Cortex of kidney (tissue), 1 donor: ENCODE measurements at places on chromosomes 6 and 20.

- DNase-seq: no peak
Measured at GRCh38 chr6:108650781-108651180, 90.1 kb downstream of the FOXO3 start.

GRCh38 chr6:106516616-106517015, 112.7 kb downstream of the RTN4IP1 start:
- no peak for DNase-seq

- no peak for DNase-seq
Measured at GRCh38 chr6:120826253-120826652, 508.0 kb downstream of the TBC1D32 start.

DNA sequence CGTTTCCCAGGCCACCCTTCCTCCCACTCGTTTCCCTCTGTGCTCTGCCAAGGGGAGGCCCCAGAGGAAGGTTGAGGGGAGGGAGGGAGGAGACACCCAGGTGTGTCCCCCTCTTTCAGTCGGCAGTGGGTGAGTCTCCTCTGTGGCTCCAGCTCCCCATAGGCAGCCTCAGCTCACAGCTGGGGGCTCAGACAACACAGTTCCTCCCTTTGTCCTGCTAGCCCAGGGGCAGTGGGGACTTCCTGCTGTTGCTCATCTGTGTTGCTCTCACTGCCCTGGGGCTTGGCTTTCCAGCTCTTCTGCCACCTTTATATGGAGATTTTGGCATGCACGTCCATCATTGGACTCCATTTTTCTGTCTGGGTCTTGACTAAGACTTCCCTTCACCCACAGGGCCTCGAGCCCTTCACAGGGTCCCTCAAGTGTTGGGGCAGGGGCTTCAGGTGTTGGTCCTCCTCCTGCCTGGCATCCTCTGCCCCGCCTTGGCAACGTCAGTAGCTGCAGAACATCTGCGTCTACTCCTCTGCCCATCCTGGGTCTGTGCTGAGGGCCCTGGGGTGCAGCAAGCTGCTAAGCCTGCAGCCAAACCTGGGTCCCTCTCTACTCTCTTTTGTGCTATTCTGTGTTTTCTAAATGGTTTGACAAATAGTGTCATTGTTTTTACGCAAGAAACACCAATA, 190.6 kb upstream of the PMEPA1 start:
- DNase-seq: no peak

- no peak for DNase-seq
Measured at GRCh38 chr6:84065693-84066290, 32.2 kb downstream of the MRAP2 start.
